ENCODE measurements at places on chromosomes 7 and 10.

- DNase-seq, result no peak
Measured at GRCh38 chr7:31100871-31101270, 48.8 kb downstream of the ADCYAP1R1 start.

DNA sequence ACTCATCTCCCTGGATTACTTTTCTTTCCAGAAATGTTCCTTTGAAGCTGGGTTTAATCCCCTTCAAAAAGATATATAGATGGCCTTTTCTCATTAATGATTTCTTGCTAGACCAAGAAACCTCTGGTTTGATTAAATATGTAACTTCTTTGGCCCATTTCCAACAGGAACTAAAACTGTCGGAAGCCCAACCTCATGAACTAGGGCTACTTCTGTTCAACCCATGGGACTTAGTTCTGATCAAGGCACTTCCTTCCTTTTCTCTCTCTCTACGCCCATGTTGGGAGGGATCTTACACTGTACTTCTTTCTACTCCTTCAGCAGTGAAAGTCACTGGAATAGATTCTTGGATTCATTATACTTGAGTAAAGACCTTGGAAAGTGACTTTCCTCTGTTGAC, 83.6 kb downstream of the TMEM106B start:
- no peak for DNase-seq

DNA sequence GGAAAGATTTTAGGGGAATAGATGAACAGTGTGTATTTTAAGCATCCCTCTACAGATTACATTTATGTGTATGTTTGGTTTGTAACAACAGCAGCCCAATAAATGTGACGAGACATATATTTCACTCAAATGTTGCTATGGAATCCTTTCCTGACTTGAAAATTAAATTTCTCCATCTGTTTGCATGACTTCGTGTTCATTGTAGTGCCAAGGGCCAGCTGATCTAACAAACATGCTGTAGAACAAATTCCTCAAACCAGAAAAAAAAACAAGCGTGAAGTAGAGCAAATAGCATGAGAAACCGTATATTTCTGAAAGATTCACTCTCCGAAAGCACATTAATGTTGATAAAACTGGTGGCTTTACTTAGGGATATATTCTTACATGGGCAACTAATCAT, 87.8 kb downstream of the NRCAM start:
- DNase-seq, result no peak

- no peak for DNase-seq
Measured at GRCh38 chr7:50822110-50822509, 39.4 kb upstream of the GRB10 start.

- DNase-seq, result no peak
Measured at GRCh38 chr7:99027841-99028240, 116.1 kb downstream of the SMURF1 start.

DNA sequence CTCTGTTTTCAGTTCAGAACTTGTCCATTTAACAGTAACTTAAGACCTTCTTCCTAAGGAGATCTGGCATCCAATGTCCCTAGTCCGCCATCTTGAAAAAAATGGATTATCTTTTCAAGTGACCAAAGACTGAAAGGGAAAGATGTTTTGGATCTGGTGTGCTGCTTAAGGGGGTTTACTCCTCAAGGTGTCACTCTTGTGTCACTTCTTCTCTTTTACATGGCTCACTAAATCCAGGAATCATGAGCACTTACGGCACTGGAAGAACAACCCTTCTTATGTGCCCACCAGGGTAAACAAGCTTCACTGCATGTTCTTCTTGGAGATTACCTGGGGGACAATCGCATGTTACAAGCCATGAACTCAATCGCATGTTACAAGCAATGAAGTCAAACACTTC, 43.7 kb downstream of the ANXA8 start:
- no peak for DNase-seq

GRCh38 chr7:28029051-28029450, 151.5 kb downstream of the JAZF1 start:
- no peak for DNase-seq

DNA sequence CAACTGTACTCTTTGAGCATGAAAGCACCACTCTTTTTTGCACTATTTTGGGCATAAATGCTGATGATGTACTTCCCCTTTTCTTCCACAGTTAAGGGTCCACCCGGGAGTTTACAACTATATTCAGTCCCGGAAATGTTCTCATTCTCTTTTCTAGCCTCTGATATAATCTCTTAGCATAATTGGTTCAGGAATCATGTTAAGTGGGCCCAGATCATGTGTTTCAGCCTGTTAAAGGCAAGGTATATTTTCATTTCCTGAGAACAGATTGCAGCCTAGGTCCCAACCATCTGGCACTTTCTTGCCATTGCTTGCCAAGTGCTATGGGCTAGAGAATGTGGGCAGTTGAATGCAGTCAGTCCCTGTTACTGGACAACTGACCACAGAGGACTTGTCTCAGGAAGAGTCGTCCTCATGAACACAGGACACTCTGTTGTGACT, 111.4 kb upstream of the GLCCI1 start:
- no peak for DNase-seq

DNA sequence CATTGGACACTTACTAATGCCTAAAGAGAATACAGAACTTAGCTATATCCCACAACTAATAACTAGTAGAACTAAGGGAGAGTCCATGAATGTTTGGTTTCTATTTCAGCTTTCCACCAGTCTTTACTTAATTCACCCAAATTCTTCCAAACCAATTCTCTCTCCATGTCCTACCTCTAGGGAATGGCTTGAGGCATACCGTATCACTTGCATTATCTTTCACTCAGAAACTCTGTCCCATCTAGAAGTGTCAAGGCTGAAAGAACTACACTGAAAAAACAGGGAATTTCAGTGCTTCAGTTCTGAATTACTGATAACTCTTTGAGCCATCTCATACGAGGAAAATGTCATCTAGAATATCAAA, 758 bp downstream of the TMEM168 start:
- no peak for DNase-seq

GRCh38 chr7:159211540-159212182, 67.0 kb upstream of the VIPR2 start:
- no peak for DNase-seq

- no peak for DNase-seq
Measured at GRCh38 chr7:124908259-124908658, 21.4 kb downstream of the POT1 start.

DNA sequence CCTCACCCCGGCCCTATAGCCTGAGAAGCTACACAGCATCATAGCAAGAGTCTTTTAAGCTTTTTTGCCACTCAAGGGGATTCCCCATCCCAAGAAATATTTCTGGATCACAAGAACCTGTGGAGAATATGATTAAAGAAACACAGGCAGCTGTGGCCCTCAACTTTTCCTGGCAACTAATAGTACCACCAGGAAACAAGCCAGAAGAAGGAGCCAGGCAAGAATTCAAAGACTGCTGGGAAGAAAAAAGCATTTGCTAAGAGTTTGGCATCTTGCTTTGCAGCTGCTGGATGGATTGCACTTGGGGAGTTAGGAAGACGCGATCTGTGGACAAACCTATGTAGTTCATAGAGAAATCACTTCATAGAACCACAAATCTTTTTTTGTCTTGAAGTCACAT, 437.8 kb downstream of the PLXDC2 start:
- no peak for DNase-seq

GRCh38 chr7:25545124-25546008, 317.1 kb upstream of the NPVF start:
- DNase-seq, result no peak

DNA sequence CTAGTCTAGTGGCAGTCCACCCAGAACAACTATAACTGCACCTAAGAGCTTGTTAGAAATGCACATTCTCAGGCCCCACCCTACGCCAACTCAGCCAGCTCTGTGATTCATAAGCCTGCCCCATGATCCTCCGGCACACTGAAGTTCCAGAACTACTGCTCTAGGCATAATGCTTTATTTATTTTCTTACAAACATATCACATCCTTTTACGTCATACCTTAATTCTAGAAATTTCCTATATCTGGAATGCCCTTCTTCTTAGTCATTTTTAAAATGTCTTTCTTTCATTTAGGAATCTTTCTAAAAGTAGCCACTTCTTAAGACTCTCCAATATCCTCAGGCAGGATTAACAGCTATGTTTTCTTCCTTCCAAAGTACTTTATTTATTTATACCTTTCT, 480.1 kb downstream of the INHBA start:
- DNase-seq, result no peak

- DNase-seq, result no peak
Measured at GRCh38 chr10:52376694-52377354, 62.7 kb downstream of the DKK1 start.

DNA sequence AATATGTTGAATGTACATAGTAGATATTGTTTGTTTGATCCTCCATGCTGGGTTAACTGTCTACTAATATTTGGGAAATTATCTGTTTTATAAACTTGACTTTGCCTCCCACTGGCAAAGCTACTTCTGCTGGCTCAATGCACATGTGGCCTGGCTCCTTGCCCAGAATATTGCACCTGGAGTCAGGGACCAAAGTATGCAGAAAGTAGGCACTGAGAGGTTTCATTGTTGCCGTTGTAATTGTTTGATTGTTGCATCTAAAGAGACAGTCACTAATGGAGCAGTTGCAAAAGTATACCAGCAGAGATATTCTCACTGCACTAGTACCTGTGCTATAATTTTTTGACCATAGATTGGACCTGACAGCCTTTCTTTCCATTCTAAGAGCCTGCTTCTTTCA, 137.8 kb upstream of the CNTNAP2 start:
- no peak for DNase-seq

DNA sequence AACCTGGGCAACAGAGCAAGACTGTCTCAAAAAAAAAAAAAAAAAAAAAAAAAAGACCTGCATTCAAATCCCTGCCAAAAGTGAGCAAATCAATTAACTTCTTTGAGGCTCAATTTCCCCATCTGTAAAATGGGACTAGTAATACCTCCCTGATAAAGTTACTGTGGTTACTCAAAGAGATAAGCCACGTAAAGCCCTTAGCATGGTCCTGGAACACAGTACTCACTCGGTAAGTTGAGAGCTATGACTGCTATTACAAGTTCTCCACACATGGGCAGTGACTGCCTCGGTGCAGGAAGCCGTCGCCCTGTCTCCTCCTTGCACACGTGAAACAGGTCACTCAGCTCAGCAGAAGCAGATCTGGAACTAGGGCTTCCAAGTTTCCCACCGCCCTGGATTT, 37.9 kb downstream of the DDIT4 start:
- DNase-seq, result no peak

- no peak for DNase-seq
Measured at GRCh38 chr7:19982841-19983835, 209.7 kb upstream of the TMEM196 start.

GRCh38 chr7:158590181-158590530, 2.5 kb upstream of the PTPRN2 start:
- DNase-seq, result no peak

DNA sequence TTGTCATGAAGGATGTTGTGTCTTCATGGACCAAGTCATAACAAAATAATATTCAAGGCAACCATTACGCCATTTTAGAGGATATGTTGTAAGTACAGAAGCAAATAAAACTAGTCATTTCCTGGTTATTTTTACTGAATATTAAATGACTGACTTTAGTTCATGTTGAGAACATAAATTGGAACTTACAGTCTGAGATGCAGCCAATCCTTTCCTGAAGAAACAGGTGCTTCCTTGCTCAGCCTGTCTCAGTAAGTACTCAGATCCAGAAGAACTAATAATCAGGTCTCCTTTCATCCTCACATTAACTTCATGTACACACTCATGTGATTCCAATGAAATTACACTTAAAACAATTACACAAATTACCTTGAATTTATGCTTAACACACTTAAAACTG, 12.3 kb downstream of the SEMA3A start:
- no peak for DNase-seq

- DNase-seq, result no peak
Measured at GRCh38 chr10:116106611-116107010, 166.4 kb downstream of the GFRA1 start.

DNA sequence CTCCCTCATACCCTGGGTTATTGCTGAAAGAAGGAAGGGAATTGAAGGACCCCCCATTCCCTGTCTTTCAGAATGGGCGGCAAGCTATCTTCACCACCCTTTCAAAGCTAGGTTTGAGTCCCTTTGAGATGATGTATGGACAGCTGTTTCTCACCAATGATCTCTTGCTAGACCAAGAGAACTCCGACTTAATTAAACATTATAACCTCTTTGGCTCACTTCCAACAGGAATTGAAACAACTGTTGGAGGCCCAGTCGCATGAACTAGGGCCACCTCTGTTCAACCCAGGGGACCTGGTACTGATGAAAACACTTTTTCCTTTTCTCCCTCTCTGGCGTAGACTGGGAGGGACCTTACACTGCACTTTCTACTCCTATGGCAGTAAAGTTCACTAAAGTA, 110.6 kb downstream of the ITGB8 start:
- DNase-seq, result no peak

- no peak for DNase-seq
Measured at GRCh38 chr10:119620241-119621077, 23.7 kb upstream of the TIAL1 start.

- DNase-seq, result peak; percentile 80
Measured at GRCh38 chr10:96130326-96130995, 364 bp downstream of the ZNF518A start.

GRCh38 chr10:2951235-2951835, 116.0 kb upstream of the PFKP start:
- no peak for DNase-seq

GRCh38 chr10:111430070-111430469, 353.2 kb downstream of the ADRA2A start:
- no peak for DNase-seq

GRCh38 chr10:48885376-48885775, 54.3 kb downstream of the LRRC18 start:
- no peak for DNase-seq

- DNase-seq, result no peak
Measured at GRCh38 chr10:90888387-90888786, 16.6 kb downstream of the RPP30 start.

GRCh38 chr10:118939211-118940007, 90.1 kb upstream of the NANOS1 start:
- DNase-seq, result no peak

- DNase-seq, result no peak
Measured at GRCh38 chr7:7324698-7325097, 142.4 kb downstream of the C1GALT1 start.

Measured in activated CD4-positive, CD25-positive, alpha-beta regulatory T cell treated with anti-CD3 and anti-CD28 coated beads, Interleukin-2, amount 50 U/mL, for 72 hours (primary cell).